ENCODE measurements at places on chromosomes 12 and 14.

- no peak for DNase-seq
These were observed 12.9 kb downstream of the MMP14 start for GRCh38 chr14:22849212-22849819.

- DNase-seq = no peak
These were observed 563 bp downstream of the DCP1B start for GRCh38 chr12:2003676-2004112.

- no peak for DNase-seq
These were observed 1064.1 kb upstream of the FLRT2 start for GRCh38 chr14:84465880-84466279.

GRCh38 chr12:70246580-70246979 lies 3.3 kb downstream of the CNOT2 start:
- no peak for DNase-seq

DNA sequence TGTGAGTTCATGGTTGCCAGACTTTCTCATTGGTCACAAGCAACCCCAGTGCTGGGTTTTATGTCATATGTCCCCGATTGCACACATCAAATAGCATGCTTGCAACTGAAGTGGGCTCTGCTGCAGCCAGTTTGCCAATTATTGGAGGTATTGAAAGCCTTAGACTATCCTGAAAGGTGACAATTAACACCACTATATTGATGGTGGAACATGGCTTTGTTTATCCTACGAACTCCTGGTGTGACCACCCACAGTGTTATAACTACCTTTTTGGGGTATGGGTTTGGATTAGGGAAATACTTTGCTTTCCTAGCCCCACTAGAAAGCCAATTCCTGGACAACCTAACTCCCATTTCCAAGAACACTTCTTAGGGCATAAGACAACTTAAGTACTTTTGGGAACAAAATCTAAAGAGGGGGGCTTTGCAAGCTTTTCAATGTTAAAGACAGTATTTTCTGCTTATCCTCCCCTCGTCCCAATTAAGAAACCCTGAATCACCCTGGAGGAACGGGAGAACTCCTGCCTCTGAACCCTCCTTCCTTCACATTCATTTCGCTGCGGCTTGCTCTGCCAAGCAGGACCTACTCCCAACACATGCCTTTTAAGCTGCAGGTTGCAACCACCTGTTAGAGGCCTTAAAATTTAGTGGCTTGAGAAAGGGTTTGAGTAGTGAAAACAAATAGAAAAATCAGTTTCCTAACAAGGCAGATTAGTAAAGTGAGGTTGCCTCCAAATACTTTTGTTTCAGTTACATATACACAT lies 80.3 kb upstream of the RBM19 start:
- no peak for DNase-seq

GRCh38 chr12:98188650-98189077 lies 326.7 kb upstream of the TMPO start:
- peak; percentile 80 for DNase-seq

- DNase-seq = no peak
These were observed 24.3 kb downstream of the CEP170B start for GRCh38 chr14:104889375-104889757.

GRCh38 chr12:69385038-69385437 lies 25.5 kb downstream of the YEATS4 start:
- DNase-seq = no peak

GRCh38 chr12:127278351-127278750 lies 988.6 kb upstream of the TMEM132C start:
- no peak for DNase-seq

DNA sequence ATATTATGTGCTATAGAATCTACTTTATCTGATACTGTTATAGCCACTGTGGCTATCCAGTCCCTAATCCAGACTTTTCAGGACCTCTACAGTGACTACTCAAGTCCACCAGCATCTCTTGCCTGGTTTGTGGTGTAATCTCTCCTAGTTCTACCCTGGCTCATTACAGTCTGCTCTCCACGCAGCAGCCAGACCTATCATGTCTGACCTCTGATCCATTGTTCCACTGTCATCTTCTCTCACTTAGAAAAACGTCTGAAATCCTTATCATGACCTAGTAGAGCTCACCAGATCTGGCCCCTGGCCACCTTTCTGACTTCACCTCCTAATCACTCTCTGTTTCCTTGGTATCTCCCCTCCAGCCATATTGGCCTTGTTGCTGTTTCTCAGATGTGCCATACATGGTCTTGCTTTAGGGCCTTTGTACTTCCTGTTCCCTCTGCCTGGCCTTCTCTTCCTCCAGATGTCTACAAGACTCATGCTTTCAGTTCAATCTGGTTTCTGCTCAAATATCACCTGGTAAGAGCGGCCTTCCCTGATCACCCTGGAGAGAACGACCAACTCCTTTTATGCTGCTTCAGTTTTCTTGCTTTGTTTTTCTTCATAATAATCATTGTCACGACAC lies 475.5 kb downstream of the AACS start:
- DNase-seq = no peak

DNA sequence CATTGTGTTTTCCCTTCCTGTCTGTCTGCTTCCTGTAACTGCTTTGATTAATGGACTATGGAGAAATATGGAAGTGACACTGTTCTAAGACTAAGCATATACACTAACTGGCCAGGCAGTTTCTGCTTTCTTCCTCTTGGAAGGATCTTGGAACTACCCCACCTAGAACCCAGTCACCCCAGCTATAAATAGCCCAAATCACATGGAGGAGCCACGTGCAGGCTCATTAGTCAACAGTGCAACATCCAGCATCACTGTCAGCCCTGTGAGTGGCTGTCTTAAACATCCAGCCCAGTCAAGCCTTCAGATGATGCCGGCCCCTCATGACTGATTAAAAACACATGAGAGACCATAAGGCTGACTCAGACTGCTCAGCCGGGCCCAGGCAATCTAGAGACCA lies 39.2 kb downstream of the BCAT1 start:
- DNase-seq = no peak

GRCh38 chr14:22403296-22403695 lies 185.7 kb downstream of the DAD1 start:
- no peak for DNase-seq

GRCh38 chr14:61387076-61387475 lies 65.7 kb downstream of the PRKCH start:
- no peak for DNase-seq

DNA sequence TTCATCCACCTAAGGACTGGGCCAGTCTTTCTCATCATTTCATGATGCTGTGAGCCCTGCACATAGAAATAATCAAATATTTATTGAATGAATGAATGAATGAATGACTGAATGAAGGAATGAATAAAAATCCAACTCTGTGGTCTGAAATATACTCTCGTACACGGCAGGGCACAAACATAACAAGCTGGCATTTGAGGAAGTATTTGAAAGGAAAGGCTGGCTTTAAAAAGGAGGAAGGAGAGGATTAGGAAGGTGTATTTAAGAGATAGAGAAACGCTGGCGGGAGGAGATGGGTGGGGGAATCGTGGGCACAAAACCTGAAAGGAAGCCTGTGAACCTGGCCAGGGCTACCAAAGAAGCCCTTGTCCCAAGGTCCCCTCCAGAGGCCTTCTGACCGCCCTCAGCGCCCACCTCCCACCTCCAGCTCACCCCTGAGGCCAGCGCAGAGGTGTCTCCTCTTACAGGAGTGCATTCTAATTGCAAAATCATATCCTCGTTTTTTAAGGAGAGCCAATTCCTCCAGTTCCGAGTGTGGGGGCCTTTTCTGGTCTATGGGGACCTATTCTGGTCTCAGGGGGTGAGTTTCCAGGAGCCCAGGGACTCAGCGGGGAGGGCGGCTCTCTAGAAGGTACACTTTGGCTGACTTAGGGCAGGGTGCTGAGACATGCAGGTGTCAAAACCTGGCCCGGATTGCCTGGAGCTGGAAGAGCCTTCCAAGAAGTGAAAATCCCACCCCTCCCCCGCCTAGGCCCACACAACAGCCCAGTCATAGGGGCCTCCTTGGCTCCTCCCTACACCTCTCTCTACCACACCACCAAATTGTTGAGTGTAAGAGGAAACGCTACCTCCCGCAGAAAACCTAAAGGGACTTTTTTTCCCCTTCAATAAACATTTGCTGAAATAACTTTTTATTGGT lies 8.7 kb upstream of the JDP2 start:
- no peak for DNase-seq

DNA sequence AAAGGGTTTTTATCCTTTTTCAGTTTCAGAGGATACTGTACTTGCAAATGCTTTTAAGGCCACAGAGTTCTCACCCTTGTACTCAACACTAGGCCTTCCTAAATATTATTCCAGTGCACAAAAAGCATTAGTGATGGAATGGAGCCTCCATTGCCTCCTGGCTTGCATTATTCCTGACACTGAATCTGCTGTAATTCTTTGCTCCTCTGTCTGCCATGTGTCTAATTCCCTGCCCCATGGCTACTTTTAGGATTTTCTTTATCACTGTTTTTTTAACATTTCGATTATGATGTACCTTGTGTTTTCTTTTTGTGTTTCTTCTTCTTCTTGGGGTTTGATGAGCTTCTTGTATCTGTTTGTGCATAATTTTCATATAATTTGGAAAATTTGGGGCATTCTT lies 29.5 kb downstream of the SUSD6 start:
- DNase-seq = no peak

DNA sequence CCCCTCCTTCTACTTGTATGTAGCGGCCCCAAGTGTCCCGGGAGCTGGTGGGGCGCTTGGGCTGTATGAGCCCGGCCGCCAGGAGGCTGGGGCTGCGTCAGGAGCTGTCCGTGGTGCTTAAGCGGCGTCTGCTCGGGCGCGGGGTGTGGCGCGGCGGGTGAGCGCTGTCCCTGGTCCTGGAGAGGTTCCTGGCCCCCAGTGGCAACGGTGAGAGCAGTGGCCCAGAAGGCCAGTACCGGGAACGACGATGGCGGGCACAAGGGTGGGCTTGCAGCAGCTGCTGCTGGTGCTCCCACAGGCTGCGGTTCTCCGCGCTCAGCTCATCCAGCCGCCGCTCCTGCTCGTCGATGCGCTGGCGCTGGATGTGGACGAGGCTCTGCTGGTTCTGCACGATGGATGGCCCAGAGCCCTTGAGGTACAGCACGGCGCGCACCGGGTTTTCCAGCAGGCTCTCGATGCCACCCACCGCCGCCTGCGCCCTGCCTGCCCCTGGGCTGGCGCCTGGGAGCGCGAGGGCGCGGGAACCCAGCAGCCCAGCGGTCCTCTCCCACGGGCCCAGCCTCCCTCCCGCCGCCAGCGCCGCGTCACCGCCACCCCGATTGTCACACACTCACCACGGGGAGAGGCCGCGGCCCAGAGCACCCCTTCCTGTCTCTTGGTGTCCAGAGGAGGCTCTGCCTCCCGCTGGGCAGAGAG lies 41.9 kb upstream of the FKBP4 start:
- no peak for DNase-seq

DNA sequence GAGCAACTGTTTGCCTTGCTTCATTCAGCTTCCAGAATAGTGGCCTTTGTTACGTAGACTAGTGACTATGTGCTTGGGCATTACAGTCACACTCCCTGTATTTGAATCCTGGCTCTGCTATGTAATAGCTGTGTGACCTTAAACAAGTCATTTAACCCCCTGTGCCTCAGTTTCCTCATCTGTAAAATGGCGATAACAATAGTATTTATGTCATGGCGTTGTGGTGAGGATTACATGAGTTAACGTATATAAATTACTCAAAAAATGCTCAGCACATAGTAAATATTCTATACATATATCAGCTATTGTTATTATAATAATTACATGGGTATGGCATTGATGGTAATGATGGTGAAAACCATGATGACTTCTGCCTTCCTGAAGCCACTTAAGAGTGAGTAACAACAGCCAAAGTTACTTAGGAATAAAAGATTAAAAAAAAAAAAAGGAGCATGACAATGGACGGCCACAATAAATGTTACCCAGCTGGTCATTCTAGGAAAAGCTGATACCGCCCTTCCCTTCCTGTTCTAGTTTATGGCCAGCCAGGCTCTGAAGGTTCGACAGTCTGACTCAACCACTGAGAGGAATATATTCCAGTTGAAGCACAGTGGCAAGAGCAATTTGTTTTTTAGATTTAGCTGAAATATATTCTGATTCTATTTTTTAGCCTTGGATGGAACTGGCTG lies 9.9 kb upstream of the ADIPOR2 start:
- DNase-seq = no peak

DNA sequence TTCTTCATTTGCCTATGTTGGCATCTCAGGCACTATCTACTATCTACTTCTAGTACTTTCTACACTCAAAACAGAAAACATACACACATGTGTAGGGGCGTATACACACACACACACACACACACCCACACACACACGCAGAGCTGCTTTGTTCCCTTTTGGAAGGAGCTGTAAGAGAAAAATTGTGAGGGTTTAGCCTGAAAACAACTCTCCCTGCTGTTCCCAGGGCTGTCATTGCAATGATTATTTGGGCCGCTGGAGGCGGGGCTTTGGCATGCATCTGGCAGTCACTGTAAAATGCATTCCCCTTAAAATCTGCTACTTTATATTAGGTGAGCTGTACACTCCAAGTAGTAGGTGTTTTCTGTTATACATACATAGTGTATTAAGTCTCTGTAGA lies 29.1 kb upstream of the SLC38A2 start:
- no peak for DNase-seq

DNA sequence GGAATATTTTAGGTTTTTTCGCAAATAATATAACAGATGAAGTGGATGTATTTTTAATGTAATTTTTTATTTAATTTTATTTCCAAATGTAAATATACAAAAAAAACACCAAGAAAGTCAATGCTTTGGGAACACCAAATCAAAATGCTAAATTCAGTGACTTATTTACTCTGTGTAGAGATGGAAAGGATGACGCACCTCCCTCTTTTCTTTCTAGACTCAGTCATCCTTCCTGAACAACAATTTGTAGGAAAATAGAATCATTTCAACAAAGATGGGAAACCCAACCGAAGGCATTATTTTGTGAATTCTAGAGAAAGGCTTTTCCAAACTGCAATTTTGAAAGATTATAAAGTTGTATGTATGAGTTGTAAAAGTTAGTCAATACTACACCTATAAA lies 57.7 kb downstream of the CCER1 start:
- DNase-seq = no peak

- no peak for DNase-seq
These were observed 77.7 kb upstream of the KITLG start for GRCh38 chr12:88658009-88658408.

- DNase-seq = no peak
These were observed 1.4 kb downstream of the SYT10 start for GRCh38 chr12:33438025-33438772.

- DNase-seq = no peak
These were observed 261.7 kb downstream of the LRFN5 start for GRCh38 chr14:41868396-41868795.

- no peak for DNase-seq
These were observed at the start of gene NEUROD4 for GRCh38 chr12:55019784-55020183. Gene NEUROD4, plus strand, starts transcription at chr12:55019974. Its CDS starts 6,466 bp downstream, at chr12:55026440.

DNA sequence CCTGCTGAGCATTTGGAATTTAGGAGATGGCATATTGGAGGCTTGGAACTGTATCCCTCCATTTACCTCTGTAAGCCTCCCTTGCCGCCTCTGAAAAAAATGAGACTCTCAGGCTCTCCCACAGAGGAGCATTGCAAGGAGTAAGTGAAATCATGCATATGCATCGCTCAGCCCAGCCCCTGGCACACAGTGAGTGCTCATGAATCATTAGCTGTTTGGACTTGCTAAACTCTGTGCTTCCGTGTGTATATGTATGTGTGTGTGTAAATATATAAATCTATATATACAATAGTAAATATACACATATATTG lies 17.1 kb upstream of the TBX3 start:
- no peak for DNase-seq

- no peak for DNase-seq
These were observed 92.5 kb downstream of the VCPKMT start for GRCh38 chr14:50023671-50024490.
